ENCODE measurements at places on chromosomes 4 and X. TPM values are rescaled to one million over a fixed set of nuclear protein-coding genes. Genes with fewer than 3 reads are reported as not detected.

- ATAC-seq: no peak
Measured at GRCh38 chr4:110498420-110498819, 22.5 kb downstream of the ENPEP start.

DNA sequence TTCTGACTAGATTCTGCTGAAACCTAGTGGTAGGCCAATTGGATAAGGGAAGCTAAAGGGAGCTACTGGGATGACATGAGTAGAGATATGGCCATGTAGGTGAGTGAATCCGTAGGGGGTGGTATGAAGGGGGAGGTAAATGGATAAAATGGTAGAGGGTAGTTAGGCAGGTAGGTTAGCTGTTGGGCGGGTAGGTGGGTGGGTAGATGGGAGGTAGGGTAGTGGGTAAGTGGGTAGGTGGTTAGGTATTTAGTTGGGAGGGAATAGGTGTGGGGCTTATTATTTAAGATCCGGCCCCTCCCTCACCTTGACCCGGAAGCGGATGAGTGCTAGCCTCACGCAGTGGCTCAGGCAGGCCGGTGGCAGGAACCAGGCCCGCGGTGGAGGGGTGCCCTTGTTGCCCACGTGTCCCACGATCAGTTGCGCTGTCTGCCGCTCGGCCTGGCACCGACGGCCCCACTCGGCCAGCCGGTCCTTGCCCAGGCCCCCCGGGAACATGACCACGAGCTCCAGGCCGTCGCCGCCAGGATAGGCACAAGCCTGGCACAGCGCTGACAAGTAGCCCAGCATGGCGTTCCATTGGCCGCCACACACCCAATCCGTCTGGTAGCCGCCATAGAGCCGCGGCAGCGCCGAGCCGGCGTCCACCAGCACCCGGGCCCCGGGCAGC is 725 bp downstream of the FAM120C start:
- peak; percentile 71 for ATAC-seq

- no peak for ATAC-seq
Measured at GRCh38 chrX:21779095-21779494, 21.2 kb upstream of the SMPX start.

DNA sequence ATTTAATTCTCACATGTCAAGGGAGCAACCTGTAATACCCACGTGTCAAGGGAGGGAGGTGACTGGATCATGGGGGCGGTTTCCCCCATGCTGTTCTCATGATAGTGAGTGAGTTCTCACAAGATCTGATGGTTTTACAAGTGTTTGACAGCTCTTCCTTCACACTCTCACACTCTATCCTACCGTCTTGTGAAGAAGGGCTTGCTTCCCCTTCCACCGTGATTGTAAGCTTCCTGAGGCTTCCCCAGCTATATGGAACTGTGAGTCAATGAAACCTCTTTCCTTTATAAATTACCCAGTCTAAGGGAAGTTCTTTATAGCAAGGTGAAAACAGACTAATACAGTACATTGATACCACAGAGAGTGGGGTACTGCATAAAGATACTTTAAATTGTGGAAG is 17.7 kb downstream of the USP27X start:
- ATAC-seq: no peak

DNA sequence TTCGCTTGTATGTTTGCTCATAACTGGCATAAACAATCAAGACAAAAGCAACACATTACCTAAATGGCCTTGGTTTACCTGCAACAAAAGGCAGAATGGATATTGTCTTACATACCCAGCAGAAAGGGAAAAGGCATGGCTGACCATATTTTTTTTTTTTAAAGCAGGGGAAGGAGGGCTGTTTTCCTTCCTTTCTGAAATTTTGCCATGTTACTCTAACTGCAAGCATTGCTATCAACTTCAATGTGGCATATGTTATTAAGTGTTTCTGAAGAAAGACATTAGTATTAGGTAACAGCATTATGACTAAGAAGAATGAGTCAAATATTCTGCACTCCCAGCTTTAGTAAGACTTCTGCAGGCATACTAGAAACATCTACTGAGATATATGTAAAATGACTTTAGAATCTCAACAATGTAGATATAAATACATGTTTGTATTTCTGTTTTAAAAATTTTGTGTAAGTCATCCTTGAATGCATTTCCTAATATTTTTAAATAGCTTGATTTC is 512.6 kb upstream of the FAM241A start:
- peak; percentile 76 for ATAC-seq

- ATAC-seq: no peak
Measured at GRCh38 chr4:67218883-67219282, 326.4 kb downstream of the CENPC start.

DNA sequence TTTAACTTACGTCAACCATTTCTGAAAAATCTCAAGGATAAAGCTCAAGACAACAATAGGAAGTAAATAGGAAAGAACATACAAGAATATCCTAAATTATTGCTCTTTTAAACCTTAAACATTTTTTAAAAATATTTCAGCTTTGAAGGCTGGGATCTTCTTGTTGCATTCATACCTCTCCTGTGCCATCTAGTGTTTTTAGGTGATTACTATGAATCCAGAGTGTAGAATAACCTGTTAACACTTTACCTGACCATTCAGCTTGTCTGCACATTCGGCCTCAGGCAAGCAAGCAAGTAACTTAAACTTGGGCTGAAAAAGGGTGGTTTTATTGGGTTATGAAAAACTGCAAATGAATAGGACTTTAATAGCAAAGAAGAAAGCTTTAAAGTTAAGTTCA is 507.8 kb upstream of the INTU start:
- no peak for ATAC-seq

DNA sequence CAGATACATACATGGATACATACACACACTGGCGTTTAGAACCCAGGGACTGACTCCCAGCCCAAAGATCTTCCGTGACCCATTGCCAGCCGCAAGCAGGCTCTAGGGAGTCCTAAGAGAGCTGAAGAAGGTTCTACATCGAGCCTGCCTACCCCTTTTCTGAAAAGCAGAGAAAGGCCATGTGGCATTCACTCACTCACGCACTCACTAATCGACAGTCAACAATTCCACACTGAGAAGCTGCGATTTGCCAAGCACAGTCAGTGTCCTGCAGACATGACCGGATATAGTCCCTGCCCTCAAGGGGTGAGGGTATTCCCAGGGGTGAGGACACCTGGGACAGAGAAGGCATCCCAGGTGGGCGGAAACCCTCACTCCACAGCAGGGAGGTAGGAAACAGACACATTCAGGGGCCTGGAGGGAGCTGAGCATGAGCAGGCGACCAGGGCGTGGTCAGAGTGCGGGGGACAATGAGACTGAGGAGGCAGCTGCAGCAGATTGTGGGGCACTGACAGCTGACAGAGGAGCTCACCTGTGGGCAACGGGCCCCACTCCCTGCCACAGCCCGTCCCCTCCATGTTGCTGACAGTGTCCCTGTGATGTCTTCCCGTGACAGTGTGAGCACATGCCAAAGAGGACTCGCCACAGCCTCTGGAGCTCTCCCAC is 13.2 kb upstream of the MAN2B2 start:
- ATAC-seq: no peak

- peak; percentile 77 for ATAC-seq
Measured at GRCh38 chrX:68146054-68146453, 287.2 kb downstream of the OPHN1 start.

DNA sequence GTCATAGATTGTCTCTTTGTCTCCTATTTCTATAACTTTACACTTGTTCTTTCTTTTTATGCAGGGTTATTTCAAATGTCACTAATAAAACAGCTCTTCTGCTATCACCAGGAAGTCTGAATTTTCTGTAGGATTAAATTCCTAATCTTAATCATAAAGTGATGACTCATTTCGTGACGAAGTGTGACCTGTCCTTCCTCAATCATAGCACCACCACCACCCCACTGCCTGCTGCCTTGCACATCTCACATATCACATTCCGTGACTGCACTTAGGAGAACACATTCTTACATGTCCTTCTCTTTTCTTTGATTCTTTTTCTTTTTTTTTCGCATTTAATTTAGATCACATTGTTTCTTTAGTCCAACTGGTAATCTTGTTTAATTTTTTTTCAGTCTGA is 57.7 kb upstream of the UGT2B7 start:
- peak; percentile 47 for ATAC-seq

DNA sequence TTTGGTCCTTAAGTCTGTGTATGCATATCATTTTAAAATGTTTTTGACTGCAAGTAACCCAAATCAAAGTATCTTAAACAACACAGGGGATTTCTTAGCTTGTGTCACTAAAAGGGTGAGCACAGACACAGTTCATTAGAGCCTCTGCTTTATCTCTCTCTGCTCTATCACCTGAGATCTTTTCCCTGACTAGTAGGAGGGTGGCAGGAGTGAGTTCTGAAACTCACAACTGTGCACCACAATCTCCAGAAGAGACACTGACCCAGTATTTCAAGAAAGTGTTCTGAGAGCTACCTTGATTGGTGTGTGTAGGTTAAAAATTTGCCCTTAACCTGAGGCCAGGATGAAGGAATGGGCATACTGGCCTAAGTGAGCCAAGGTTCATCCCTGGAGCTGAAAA is 24.8 kb downstream of the CCSER1 start:
- no peak for ATAC-seq

- ATAC-seq: no peak
Measured at GRCh38 chr4:122652379-122652778, 31.5 kb upstream of the IL21 start.

- ATAC-seq: no peak
Measured at GRCh38 chrX:96837808-96838207, 45.9 kb upstream of the RPA4 start.

DNA sequence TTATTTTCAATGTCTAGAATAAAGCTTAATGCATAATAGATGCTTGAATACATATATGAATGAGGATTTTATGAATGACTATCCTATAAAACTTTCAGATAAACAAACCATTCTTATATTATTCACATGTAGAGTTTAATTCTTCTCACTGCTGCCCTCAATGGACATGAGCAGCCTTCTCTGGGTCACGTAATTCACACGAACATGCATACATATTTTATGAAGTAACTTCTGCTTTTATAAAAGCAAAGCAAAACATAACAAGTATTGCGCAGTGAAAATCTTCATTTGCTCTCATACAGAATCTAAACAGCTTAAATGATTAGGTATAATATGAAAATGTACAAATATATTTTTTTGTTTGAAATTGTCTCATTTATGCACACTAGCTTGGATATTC is 116.7 kb downstream of the TMA16 start:
- ATAC-seq: no peak

- ATAC-seq: no peak
Measured at GRCh38 chr4:168183717-168184571, 91.6 kb downstream of the ANXA10 start.

- no peak for ATAC-seq
Measured at GRCh38 chr4:70559924-70560323, 32.1 kb upstream of the AMBN start.

DNA sequence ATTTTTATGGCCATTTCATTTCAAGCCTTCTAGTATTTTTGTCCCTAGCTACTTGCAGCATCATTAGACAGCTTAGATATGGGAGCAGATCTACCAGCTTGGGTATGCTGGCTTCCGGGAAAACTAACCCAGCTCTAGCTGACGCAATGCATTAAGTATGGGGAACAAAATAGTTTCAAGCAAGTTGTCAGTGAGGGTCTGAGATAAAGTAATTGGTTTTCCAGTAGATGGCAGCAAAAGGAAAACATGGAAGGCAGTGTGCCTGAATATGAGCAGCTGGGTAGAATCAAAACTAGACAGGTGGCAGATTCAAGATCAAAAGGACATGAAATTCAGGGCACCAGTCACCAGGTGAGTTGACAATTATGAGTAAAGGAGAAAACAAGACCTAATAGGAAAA is 340.9 kb upstream of the CTSO start:
- no peak for ATAC-seq

GRCh38 chrX:112803060-112803459 is 37.6 kb downstream of the AMOT start:
- ATAC-seq: no peak

TMLHE gene
- total RNA-seq: 11.5 TPM

NBDY gene
- 34.2 TPM for total RNA-seq

IL1RAPL1 gene
- total RNA-seq: 0.12 TPM

FATE1 gene
- not detected for total RNA-seq

BEND2 gene
- not detected for total RNA-seq
